ENCODE measurements at places on chromosomes 5 and 9. TPM values are rescaled to one million over a fixed set of nuclear protein-coding genes. Genes with fewer than 3 reads are reported as not detected.

RASGRF2 gene
- 5.3 TPM for total RNA-seq

SPATA31E1 gene
- total RNA-seq, result 0.07 TPM

ANKRD18A gene
- total RNA-seq, result 0.35 TPM

GRCh38 chr9:112299514-112299913 lies 33.9 kb downstream of the PTBP3 start:
- DNase-seq, result no peak

DNA sequence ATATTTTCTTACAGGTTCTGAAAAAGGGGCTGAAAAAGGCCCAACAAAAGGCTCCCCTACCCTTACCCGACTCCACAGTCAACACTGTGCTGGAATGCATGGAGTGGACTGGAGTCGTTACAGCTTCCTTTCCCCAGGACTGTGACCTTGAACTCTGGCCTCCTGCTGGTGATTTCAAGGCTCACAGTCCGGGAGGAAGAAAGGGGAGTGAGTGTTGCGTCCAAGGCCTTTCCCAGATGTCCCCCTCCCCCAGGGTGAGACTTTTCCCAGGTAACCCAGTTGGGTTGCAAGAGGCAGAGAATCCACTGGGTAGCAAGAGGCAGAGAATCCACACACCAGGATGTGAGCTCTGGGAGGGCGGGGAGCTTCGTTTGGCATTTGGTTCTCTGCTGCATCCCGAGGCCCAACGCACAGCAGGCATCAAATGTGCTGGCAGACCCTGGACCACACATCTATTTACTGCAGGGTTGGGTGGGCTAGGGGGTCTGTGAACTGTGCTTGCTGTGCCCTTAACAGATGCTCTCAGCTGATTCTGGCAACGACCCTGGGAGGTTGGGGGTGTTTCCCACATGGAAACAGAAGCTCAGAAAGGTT lies 37.5 kb downstream of the FABP6 start:
- DNase-seq, result peak; percentile 74

- DNase-seq, result peak; percentile 67
Measured at GRCh38 chr5:43007911-43008362, 32.2 kb downstream of the ANXA2R start.

DNA sequence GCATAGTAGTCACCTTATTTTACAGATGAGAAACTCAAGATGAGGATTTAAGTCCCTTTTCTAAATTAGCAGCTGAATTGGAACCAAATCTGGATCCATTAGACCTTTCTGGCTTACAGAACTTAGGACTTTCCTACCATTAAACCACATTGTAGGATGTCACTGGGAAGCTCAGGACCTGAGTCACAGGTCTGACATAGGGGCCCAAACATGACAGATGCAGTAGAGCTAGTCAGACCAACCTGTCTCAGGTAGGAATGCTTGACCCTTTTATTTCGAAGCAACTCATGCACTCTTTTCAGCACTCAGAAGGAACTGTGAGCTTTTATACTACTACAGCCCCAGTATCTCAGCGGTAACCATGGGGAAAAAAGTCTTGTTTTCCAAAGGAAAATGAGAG lies 2.6 kb downstream of the RAB24 start:
- DNase-seq, result no peak

DNA sequence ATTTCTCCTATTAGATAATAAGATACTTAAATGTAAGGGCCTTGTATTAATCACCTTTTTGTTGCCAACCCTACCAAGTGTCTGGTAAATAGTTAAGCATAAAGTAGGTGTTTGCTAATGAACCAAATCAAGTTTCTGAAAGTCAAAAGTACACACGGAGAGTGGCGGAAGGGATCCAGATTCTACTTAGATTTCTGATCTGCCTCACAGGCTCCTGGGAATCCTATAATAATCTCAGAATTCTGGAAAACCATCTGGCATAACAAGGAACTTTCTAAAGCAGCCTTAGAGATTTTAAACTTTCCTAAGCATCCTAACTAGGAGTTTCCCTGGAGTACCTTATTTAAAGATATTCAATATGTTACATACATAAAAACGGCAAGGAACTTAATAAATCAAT lies 363.2 kb upstream of the SMC2 start:
- no peak for DNase-seq

- DNase-seq, result no peak
Measured at GRCh38 chr9:80775530-80775929, 913.8 kb downstream of the TLE1 start.

DNA sequence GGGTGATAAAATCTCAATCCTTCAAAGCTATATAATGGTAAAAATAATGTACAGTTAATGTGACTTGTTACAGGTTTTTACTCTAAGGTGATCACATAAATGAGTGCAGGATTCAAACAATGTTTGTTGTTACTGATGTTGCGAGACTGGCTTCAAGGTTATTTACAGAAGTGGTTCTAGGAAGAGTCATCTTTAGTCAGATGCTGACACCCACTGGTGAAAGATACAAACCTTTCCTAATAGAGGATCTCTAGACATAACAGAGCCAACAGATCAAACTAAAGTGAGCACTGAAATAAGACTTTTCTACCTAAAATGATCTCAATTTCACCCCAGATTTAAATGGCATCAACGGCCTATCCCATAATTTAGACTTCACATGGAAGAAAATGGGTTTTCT lies 20.2 kb downstream of the ARSB start:
- no peak for DNase-seq

DNA sequence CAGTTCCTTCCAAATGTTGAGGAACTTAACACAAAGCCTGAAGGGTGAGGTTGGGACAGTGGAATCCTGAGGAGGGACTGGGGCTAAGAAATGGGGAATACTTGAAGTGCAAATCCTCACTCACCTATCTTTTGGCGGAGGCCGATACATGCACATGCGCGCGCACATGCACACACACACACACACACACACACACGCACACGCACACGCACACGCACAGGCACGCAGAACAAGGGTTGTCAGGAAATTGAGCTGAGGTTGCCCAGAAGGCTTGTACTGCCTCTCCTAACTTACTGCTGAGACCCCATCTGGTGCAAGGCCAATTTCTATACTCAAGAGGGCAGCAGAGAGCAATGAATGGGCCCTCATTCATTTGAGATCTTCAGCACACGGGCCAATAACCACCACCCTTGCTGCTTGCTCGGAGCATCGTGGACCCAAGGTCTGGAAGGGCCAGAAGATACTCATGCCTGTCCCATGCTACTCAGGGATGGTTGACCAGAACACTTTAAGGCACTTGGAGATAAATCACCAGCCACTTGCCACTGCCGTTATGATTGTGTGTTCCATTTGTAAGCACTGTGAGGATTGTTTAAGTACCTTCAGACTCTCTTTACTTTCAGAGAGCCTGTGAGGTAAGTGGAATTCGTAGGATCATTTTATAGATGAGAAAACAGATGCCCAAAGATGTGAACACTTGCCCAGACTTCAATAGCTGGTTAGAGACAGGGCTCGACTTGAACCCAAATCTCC lies 21.5 kb downstream of the BTF3 start:
- peak; percentile 75 for DNase-seq

LMNB1 gene
- 174 TPM for total RNA-seq

FOXD4L4 gene
- not detected for total RNA-seq

- no peak for DNase-seq
Measured at GRCh38 chr5:160792281-160792680, 59.7 kb downstream of the ATP10B start.

- DNase-seq, result no peak
Measured at GRCh38 chr5:132877938-132878337, 4.5 kb downstream of the LEAP2 start.

PCDHB11 gene
- total RNA-seq, result 0.18 TPM

DNA sequence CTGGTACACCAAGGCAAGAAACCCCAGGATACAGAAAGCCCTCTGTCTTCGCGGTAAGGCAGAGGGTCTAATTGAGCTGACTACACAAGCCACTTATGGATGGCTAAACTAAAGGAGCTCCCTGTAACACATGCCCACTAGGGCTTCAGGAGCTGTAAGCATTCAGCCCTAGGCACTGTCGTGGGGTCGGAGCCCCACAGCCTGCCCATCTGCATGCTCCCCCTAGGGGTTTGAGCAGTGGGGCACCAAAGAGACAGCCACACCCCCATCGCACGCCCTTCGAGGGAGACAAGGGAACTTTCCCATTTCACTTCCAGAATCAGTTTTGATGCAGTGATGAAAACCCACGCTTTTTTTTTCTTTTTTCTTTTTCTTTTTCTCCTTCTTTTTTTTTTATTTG lies 11.0 kb upstream of the MTMR12 start:
- DNase-seq, result peak; percentile 58

FAM153A gene
- not detected for total RNA-seq

- no peak for DNase-seq
Measured at GRCh38 chr5:117719413-117719812, 1144.8 kb upstream of the SEMA6A start.

- DNase-seq, result no peak
Measured at GRCh38 chr5:6729386-6730310, 16.4 kb downstream of the TENT4A start.

DNA sequence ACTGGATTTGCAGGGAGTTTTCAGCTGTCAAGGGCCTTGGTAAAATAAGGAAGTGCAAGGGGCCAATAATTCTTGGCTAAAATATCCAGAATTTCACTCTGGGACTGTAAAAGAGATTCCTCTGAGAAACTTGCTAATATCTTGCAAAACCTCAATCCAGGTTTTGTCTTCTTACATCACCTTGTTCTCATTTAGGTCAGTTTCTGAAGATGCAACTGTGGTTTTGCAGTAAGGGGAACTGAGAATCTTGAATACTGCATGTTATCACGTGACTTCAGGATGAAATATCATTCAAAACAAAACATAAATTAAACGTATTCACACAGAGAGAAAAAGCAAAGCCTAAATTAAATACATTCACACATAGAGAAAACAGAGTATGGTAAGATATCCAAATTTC lies 35.0 kb upstream of the RIC1 start:
- no peak for DNase-seq

SLC6A7 gene
- total RNA-seq, result not detected

DNA sequence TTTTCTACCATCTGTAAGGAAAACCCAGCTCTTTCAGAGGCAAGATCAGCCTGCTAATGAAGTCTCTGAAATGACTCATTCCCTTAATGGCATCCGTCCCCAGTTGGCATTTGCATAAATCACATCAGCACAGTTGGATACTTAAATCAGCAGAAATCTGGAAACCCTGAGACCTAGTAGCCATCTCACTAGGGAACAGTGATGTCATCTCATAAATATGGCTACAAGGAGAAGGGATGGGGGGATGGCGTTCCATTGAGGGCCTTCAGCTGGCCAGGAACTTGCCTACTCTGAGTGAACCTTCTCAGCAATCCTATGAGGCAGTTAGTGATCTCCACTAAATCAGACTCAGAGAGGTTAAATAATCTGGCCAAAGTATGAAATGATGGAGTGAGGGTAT lies 81.8 kb downstream of the CMYA5 start:
- peak; percentile 16 for DNase-seq

LRRC70 gene
- total RNA-seq, result 1.7 TPM

GRCh38 chr5:76591366-76591765 lies 31.8 kb downstream of the F2RL2 start:
- DNase-seq, result no peak

DNA sequence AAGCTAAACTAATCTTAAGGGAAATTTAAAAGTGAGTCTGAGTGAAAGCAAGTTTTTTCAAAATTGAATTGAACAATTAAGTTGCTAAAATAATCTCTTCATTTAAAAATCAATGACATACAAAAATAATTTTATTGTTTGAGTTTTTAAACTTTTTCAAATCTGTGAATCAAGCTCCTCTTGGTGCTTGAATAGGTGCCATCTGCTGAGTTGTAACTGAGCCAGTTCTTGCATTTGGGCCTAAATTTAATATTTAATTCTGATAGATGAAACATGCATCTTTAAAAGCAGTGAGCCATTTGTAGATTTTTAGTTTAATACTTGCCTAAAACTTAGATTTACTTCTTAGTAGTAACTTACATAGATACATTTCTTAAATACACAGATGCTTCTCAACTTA lies 31.8 kb downstream of the SPATA31D1 start:
- no peak for DNase-seq

DNA sequence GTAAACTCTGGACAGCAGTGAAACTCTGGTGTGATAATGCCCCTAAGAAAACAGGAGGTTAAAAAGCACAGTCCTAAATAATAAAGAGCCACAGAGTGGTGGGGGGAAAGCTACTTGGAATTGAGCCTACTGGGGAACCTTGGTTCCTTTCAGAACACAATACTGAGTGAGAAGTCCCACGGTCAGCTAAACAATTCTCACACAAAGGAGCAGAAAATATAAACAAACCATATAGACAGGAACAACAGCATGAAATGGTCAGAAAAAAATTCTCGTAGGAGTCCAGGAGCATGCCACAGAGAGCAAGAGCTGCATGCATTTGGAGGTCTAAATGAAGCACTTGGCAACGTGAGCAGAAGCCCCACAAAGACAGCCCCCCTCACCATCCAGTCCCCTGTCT lies 56.0 kb downstream of the TEK start:
- DNase-seq, result no peak

GRCh38 chr5:80231243-80231642 lies 24.6 kb downstream of the SERINC5 start:
- DNase-seq, result no peak

DNA sequence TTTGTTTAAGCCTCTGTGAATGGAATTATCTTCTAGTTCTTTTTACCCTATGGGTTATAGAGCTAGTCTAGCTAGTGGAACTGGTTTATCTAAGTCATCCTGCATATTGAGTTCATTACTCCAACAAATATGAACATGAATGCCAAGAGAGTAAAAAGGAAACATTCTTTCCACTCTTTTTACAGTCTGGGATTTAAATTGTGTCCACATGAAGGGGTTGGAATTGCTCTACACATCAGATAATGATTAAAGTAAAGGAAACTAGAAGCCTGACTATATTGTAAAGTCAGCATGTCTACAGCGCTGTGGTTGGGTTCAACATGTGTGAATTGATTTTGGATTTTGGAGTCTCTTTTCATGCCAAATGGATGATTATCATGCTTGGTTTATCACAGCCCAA lies 173.1 kb downstream of the CCDC171 start:
- DNase-seq, result no peak

RASGEF1C gene
- 1.4 TPM for total RNA-seq
